ENCODE measurements at places on chromosomes 11 and 22.

- DNase-seq = no peak
Observed at GRCh38 chr11:64444838-64445441, 86.0 kb downstream of the RPS6KA4 start.

GRCh38 chr22:27317971-27318428, 483.6 kb downstream of the MN1 start:
- no peak for DNase-seq

- no peak for DNase-seq
Observed at GRCh38 chr11:46913484-46913883, 4.9 kb downstream of the LRP4 start.

DNA sequence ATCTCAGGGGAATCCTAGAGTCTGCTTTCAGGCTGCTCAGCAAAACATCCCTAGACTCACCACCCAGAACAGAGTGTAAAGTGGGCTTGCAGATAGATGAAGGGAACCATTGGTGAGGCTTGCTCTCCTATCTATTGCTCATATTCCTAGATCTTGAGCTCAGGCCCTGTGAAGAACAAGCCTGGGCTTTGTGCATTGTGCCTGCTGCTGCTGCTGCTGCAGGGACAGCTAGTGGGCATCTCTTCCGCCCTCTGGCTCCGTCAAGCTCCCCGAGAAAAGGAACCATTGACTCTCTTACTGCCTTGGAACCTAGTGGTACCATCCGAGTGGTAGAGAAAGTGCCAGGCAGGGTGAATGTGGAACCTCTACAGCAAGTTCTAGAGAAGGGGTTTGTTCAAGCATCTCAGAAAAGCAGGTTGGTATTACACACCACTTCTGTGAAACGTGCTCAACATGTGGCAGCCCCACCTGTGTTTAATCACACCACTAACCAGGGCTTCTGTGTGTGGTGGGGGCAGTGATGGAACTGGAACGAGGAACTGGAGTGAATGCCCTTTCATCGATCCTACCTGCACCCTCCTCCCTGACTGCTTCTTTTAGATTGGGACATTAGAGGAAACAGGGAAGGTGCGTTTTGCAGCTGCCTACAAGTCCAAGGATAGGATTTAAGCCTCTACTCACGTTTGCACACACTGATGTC, 4.4 kb downstream of the BACE1-AS start:
- DNase-seq = no peak

- DNase-seq = no peak
Observed at GRCh38 chr11:10476927-10477689, 22.0 kb downstream of the AMPD3 start.

- no peak for DNase-seq
Observed at GRCh38 chr11:48098024-48098423, 117.7 kb downstream of the PTPRJ start.

DNA sequence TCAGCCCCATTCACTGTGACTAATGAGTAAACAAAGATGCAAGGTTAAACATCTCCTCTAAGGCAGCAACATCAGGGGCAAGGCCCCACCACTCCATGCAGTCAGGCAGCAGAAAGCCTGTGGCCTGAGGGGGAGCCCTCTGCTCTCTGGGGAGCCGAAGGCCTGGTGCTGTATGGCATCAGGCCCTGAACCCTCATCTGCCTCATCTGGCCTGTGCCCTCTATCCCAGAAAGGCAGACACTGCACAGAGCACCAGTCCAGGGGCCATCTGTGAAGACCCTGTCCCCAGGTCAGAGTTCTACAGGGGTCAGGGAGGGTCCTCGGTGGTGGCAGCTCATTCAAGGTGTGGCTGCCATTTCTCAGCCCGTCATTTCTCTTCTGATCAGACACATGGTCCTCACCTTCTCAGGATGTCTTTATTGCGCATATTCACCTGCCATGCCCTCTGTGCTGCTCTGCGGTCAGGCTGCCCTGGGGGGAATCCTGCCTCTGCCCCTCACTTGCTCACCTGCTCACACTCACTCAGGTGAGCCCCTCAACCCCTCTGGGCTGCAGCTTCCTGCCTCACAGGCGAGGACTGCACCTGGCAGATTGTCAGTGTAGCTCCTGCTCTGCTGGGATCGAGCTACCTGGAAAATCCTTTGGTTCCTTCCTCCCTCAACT, 103.1 kb upstream of the PITPNB start:
- DNase-seq = no peak

- DNase-seq = no peak
Observed at GRCh38 chr11:134398079-134398444, 14.0 kb downstream of the B3GAT1 start.

GRCh38 chr22:49705216-49705971, 122.3 kb downstream of the BRD1 start:
- no peak for DNase-seq

GRCh38 chr11:94725097-94725496, 43.1 kb upstream of the AMOTL1 start:
- no peak for DNase-seq

GRCh38 chr11:129117595-129118350, 74.4 kb downstream of the ARHGAP32 start:
- DNase-seq = peak; percentile 15

DNA sequence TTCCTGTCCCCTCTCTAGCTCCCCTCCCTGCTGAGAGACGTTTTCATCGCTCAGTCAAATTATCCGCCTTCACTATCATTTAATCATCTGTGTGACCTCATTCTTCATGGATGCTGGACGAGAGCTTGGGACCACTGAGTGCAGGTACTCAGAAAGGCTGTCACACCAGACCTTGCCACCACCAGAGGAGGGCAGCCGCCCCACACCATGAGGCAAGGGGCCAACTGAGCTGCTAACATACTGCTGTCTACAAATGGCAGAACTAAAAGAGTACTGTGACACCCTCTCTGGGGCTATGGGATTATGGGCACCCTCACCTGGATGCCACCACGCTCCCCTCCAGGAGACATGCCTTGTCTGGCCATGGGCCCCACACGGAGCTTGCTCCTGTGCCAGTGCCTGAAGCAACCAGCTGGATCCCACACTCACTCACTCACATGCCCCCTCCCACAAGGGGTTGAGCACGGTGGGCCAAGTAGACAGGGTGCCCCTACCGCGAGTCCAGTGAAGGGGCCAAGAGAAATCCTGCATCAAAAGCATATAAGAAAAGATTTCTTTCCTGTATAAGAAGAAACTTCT, 670.0 kb upstream of the CCDC90B start:
- no peak for DNase-seq

- no peak for DNase-seq
Observed at GRCh38 chr11:44327730-44328129, 17.8 kb upstream of the ALX4 start.

GRCh38 chr11:118791111-118791960, at the start of gene DDX6:
Gene DDX6 (minus strand): TSS chr11:118791164. CDS start chr11:118786251, 4,913 bp downstream.
- DNase-seq = peak; percentile 39

DNA sequence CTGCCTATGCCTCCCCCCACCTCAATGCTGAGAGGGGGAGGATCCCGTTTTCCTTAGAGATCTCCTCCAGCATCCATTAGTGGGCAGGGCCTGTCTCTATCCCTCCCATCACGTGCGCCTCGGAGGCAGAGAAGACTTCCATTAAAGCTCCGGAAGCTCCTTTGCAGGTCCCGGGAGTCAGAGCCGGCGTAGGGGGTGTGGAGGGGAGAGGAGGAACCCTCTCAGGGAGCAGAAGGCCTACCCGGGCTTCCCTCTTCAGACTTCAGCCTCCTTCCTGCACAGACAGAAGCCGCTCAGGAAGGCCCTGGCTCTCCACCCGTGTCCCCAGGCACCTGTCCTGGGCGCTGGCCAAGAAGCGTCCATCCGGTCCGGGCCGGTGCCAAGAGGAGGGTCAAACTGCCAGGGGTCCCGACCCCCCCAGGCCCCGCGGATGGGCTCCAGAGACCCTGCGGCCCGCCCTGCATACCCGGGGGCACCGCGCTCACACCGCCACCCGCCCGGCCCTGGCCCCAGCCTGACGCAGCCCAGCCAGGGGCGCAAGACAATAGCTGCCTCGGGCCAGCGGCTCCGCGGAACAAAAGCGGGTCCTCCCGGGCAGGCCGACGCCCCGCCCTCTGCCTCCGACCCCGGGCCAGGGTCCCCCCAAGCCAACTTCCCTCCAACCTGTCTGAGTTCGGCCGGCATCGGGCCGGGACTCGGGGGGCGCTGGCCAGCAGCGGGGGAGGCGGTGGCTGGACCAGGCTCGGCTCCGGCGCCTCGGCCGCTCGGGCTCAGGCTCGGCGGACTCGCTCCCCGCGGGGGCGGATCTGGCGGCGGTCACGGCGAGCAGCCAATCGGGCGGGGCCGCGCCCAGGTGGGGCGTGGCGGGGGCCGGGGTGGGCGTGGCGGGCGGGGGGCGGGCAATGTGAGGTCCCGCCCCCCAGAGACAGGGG, 29.9 kb downstream of the ARVCF start:
- no peak for DNase-seq

DNA sequence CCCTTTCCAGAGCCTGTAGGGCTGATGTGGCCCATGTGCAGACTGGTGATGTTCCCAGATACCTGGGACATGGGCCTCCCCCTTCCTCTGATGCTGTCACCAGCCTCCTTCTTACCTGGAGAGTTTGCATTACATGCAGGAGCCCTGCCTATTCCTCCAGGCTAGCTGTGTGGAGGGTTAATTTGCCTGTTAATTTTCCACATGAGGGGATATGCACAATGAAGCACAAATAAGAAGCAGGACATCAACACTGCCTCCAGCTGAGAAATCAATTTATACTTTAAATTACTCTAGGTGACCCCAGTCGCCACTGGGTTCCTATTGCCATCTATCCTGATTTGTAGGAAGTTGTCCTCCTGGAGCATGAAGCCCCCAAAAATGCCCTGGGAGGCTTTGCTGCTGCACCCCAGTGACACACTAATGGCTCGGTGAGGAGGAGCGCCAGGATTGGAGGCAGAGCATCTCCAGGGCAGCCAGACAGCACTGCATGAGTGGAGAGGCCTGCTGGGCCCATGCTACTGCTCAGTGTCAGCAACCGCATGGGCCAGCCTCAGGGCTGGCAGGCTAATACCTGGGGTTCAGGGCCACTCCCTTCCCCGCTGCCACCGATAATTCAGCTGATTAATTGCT, 101.6 kb upstream of the USP47 start:
- no peak for DNase-seq

DNA sequence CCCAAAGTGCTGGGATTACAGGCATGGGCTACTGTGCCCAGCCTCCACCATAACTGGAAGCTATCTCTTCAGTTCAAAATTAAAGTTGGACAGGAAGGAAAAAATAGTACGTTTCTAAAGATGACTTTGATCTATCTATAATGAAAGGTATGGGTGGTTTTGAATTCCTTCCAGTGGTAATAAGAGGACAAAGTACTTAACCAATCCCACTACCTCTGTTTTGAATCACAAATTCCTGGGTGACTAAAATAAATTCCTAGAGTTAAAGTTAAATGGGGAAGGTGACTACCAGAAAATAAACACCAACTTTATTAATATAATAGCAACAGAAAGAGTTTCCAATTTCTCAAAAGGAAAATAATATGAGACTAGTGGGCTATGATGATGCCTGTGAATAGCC, 9.1 kb downstream of the PHF5A start:
- no peak for DNase-seq

- DNase-seq = no peak
Observed at GRCh38 chr11:116312570-116313391, 460.0 kb downstream of the BUD13 start.

DNA sequence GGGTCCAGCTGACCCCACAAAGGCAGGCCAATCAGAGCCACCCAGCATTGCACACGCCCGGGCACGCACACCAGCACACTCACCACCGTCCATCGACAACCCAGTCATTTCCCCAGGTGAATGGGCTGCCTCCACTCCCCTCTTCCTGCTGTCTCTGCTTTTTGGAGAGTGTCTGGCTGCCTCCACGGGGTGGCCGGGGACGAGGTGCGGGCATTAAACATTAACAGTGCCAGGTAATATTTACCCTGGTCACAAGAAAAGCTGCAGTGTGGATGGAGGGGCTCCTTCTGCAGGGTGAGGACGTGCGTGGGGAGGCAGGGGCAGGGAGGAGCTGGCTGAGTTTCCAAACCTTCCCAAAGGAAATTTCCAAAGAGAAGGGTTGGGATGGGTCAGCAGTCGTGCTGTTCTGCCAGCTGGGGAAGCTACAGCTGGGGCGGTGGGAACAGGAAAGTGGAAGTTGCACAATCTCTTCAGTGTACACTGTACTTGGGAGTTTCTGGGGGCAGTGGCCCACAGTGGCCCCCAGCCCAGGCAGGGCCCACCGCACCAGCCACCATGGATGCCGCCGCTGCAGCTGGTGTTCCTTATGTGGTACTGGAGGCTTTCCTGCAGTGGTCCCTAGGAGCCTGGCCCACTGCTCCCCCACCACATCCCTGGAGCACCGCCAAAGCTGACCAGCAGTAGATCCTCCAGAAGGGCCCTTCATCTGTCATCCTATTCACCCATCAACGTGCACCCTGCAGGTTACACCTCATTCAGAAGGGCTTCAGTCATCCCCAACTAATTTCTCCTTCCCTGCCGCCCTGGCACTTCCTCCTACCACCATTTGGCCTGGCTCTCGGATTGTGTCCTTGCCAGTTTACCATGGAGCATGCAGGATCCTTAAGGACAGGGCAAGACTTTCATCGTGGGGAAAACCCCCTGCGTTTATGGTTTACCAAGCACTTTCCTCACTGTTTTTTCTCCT, at the start of gene FXYD2:
Gene FXYD2 (minus strand): TSS at position 174 of the 967 bp plus-strand sequence. CDS start 66 bp downstream, at position 108.
- DNase-seq = no peak

DNA sequence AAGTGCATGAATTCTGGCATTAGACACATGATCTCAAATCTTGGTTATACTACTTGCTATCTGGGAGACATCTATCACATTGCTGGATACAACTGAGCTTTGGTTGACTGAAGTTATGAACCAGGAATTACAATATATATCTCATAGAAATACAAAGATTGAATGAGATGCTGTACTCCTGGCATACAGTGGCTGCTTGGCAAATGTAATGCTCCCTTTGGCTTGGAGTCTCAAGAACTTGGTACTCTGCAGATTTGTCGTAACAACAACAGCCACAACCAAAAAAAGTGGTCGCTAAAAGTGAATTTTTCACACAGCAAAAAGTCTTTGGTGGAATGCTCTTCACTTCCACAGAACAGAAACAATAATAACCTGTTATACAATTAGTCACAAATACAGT, 1082.6 kb downstream of the DLG2 start:
- DNase-seq = no peak

GRCh38 chr11:134126217-134126822, 57.4 kb downstream of the JAM3 start:
- no peak for DNase-seq

- DNase-seq = no peak
Observed at GRCh38 chr11:70933981-70934583, 318.3 kb downstream of the SHANK2 start.

GRCh38 chr22:37844904-37845329, 783 bp upstream of the ANKRD54 start:
- no peak for DNase-seq

GRCh38 chr11:82733444-82734119, at the start of gene FAM181B:
Gene FAM181B (minus strand): TSS chr11:82733864. CDS start chr11:82733729, 135 bp downstream.
- no peak for DNase-seq

- no peak for DNase-seq
Observed at GRCh38 chr11:102422817-102423712, 29.5 kb downstream of the TMEM123 start.

DNA sequence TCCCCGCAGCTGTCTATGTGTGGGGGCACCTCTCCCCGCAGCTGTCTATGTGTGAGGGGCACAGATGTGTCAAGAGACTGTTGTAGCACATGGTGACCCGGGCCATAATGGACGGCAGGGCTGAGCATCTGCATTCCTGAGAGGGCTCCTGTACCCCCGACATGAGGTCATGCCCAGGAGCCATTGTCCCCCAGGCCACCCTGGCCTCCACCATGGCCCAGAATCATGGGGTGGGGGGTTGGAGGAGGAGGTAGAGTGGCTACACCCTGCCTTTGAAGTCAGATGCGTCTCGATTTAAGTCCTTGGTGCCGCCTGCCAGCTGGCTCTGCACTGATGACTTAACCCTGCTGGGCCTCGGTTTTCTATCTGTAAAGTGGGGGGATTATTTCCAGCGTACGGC, 49.1 kb downstream of the ARHGAP8 start:
- no peak for DNase-seq
